ENCODE measurements at places on chromosomes 11 and 22.

DNA sequence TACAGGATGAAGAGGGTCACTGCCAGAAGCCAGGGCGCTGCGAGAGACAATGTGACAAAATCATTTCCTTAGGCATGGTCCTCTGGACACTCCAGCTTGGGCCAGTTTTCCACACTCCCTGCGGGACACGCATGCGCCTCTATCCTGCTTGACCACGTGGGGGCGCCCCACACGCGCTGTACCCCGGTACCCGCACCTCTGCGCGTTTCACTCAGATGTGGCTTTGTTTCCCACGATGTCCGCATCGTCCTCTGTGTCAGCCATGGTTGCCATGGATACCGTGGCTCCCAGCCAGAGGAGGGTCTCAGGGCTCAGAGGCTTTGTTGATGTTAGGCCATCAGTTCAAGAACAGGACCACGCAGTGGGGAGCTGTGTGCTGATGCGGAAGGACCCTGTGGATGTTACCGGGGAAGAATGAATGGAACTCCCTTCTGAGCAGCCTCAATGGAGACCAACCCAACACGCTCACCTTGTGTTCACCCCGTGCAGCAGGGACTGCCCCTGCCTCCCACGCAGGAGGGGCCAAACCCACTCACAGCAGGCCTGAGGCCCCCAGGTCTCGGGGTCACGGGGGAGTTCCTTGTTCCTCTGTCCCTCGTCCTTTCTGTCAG, 101.1 kb upstream of the SLC22A12 start:
- peak; percentile 51 for DNase-seq

GRCh38 chr11:47928426-47928825, 51.9 kb upstream of the PTPRJ start:
- peak; percentile 21 for DNase-seq

DNA sequence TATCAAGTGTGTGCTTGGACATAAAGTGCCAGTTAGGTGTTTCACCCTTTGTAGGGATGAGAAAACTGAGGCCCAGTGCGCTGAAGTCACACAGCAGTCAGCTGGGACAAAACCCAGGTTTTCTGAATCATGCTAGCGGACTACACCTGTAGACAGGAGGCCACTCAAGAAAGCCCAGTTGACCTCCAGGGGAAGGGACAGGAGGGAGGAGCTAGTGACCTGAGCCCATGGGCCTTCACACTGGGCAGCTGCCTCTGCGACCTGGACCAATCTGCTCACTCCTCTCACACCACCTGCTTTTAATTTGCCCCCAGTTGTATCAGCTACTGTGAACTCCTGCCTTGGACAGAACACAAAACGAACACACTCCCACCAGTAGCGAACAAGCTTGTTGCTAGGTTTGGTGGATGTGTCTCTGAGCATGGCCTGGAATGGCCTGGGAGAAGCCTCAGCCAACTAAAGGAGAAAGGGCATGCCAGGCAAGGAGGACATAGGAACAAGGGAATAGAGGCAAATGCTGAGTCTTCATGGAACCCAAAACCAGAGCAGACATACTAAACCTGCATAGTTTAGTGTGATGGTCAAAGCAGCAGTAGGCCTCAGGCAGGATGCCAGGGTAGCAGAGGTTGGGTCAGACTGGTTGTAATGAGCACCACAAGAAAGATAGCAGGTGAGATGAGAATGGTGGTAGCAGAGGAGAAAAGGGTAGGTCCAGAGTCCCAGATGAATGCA, 7.2 kb downstream of the LMO1 start:
- DNase-seq = no peak

DNA sequence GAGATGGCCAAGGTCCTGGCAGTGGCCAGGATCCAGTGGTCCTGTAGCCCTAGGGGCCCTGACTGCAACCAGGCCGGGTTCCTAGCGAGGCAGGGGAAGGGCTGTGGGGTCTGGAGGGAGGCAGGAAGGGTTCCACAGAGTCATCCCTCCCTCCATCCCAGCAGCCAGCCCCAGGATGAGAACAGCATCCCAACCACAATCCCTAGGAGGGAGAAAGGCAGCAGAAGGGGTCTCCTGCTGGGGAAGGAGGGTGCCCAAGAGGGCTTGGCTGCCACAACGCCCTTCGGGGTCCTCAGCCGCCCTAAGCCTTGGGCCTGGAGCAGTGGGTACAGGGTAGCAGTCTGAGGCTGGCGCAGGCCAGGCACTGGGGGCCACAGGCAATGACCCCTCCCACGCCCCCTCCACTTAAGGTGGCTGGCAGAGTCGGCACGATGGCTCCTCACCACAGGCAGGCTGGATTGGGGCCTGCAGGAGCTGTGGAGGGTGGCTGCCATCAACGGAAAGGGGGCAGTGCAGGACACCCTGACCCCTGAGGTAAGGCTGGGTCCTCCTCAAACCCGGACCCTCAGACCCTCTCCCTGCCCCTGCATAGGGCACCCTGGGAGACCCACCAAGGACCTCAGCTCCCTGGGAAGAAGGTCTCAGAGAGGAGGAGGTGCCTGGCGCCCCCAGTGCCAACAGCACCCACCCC, 7.2 kb downstream of the SLC22A12 start:
- no peak for DNase-seq

GRCh38 chr11:47359586-47359985, 7.1 kb upstream of the MYBPC3 start:
- DNase-seq = no peak

DNA sequence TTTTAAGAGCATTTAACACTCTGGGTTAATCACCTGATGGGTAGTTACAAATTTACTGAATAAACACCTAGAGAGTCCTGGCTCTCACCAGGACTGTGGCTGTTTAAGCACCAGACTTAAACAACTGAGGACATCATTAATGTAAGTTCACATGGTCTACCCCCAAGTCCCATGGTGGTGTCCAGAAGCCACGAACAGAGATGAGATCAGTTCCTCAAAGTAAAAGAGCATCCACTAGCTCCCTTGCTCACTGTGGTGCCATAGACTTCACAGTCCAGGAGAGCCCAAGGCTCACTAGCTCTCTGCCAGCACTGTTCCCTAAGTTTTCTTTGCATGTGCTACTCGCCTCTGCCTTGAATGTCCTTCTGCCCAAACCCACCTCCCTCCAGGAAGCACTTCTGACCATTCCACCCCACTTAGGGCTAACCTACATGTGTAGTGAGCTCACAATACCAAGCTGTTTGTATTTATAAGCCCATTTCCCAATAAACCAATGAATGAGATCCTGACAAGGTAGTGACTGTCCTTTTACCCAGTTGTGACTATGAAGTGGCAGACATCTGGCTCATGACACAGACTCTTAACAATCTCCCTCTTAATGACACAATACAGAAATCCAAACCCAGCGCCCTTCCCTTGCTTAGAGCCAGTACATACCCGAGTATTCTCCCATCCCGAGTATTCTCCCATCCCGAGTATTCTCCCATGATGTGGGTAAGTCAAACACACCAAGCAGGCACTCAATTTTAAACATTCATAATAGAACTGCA, 15.7 kb downstream of the NAP1L4 start:
- peak; percentile 0 for DNase-seq

DNA sequence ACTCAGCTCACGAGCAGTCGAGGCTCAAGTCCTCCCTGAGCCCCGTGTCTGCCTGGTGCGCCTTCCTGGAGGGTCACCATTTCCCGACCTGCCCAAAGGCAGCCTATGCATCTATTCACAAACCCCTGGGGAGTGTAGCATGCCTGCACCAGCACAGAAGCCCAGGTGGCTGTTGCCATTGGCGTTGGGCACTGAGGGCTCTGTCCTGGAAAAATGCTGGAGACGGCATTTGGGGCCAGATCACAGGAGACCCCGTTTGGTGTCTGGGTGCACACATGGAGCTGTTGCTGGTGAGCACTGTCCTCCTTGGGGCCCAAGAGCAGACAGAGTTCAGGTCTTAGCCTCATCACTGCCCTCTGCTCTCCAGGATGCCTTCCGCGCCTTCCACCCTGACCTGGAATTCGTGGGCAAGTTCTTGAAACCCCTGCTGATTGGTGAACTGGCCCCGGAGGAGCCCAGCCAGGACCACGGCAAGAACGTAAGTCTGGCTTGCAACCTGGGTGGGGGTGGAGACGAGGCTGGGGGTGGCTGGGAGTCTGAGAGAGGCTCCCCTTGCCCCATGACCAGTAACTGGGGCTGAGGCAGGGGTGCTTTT, 9.4 kb downstream of the FADS2 start:
- no peak for DNase-seq

- DNase-seq = peak; percentile 17
Observed at GRCh38 chr11:3218483-3219280, at the start of gene MRGPRG. MRGPRG (minus strand) TSS chr11:3218813; CDS start chr11:3218813, 0 bp downstream.

DNA sequence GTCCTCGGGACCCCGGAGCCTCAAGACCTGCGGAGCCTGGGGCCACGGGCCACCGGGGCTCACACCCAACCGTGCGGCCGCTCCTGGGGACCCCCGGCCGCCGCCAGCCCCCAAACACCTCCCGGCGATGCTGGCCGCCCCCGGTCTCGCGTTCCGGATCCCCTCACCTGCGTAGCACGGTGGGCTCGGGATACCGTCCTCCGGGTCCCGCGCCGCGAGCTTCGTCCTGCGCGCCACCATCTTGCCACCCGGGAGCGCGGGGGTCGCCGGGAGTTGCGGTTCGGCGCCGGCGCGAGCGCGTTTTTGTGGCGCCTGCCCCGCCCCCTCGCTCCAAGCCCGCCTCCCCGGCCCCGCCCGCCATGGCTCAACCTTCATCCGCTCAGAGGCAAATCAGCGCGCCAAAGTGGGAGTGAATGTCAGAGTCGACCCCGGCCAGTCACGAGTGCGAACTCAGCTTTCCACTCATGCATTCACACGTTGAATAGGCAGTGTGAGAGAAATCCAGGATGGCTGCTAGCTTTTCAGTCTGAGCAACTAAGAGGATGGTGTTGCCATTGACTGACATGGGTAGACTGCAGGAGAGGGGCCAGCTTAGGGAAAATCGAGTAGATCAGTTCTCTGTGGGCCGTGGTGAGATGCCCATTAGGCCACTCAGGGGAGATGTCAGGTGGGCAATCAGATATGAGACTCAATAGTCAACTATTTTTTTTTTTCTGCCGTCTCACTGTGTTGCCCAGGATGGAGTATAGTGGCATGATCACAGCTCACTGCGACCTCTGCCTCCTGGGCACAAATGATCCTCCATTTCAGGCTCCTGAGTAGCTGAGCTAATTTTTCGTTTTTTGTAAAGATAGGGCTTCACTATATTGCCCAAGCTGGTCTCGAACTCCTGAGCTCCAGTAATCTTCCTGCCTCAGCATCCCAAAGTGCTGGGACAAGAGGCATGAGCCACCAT, 28.3 kb downstream of the SERHL2 start:
- DNase-seq = peak; percentile 90

DNA sequence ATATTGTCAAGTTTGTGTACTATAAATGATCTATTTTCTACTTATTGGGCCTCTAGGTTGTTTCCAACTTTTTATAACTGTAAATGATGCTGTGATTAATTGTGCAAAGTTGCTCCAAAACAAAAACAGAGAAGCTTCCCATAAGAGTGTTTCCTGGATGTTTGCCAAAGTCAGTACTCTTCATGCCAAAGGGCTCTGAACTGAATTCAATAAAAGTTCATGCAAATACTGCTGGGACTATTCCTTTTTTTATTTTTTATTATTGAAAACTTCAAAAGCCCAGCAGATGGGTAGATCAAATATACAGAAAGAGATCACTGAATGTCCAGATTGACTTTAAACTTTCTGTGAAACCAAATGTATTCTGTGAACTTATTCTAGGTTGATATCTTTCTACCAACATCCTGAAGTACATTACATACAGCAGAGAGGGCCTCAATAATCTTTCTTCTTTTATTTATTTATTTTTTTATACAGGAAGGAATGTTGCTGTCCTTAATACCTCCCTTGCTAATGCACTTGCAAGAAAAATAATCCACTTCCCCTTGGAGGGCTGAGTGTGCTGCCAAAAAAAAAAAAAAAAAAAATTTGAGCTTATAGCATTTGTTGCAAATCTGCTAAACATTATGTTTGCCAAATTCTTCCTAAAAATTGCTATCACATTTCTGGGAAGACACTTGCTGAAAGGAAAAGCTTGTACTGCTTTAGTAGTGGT, 53.0 kb downstream of the CTSC start:
- DNase-seq = peak; percentile 43

Data from femur (tissue), 1 donor.